Aorta (tissue), 5 donors: ENCODE measurements at places on chromosomes 4 and X. TPM values are rescaled to one million over a fixed set of nuclear protein-coding genes. Genes with fewer than 3 reads are reported as not detected.

DNA sequence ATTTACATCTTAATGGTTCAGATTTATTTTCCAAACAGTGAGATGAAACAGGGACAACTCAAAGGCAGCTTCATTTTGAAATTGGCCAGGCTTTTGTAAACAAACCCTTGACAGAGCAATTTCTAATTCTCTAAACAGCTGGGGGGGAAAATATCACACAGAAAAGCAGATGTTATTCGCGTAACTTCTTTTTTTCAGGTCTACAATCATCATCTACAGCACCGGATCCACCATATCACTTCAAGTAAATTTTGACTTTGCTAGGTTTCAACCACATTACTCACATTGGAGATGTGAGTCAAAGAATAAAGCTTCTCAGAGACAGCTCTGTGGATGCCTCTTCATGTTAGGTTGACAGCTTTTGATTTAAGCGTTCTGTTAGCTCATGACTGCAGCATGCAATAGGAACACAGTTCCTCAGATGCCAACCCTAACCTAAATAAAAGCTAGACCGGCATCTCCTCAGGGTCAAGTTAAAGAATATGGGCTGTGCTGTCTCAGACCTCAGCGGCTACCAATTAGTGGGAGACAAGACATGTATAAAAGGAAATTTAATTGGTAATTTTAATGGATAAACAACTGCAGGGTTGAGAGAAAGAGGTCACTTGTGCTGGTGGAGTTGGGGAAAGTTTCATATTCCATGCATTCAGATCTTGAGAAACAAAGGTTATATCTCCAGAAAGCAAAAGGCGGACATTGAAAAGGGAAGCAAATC lies 26.8 kb downstream of the AMELX start:
- no peak for DNase-seq

- no peak for DNase-seq
These were observed 29.2 kb upstream of the FGFBP2 start for GRCh38 chr4:15992167-15992485.

DNA sequence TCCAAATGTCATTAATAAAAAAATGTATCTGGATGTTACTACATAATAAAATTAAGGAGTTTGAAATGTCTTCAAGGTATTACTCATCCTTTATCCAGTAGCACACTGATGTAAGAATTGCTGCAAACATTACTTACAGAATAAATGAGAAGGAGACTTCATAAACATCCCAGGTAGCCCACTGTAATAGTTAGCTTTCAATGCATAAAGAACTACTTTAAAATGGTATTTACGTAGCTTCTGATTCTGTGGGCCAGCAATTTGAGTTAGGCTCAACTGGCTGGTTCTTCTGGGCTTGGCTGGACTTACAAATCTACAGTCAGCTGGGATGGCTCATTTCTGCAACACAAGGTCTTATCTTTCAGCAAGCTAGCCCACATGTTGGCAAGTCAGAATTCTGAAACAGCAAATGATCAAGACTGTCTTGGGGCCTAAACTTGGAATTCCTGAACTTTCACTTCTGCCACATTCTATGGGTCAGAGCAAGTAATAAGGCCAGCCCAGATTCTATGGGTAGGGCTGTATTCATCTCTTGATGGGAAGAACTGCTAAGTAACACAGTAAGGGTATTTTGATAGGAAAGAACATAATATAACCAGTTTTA lies 522.5 kb downstream of the IQCM start:
- no peak for DNase-seq

KCND1 gene
- total RNA-seq, result 3.4 TPM

MAGEE2 gene
- 0.69 TPM for total RNA-seq
